ENCODE measurements at places on chromosomes 5 and 9.

DNA sequence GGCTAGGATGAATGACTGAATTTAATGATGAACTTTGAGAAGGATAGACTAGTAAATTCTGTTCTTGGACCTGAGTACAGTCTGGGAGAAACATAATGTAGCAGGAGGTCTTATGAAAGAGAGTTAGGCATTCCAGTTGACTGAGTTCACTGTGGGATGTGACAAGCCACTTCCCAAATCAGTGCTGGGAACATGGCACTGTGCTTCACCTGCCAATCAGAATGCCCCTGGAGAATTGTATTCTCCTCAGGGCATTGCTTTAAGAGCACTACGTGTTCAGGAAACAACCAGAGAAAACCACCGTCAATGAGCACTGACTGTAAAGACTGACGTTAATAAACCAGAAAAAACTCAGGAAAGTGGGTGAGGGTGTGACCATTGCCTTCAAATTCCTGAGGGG is 1.2 kb downstream of the CCDC107 start:
- DNase-seq = no peak

GRCh38 chr9:117355542-117355941 is 59.3 kb downstream of the ASTN2 start:
- DNase-seq = no peak

DNA sequence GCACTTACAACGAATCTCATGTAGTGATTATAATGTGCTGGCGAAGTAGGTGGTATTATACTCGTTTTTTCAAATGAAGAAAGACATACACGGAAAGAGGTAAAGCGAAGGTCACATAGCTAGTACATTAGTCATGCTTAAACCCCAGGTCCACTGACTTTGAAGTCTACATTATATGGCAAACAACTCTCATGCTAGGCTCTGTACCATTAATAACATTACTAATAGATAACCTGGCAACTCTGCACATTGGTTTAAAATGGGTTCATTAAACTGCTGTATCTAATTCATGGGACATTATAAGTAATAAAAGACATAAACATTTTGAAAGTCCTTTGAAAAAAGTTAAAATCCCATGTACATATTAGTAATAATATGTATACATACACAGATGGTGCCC is 21.2 kb downstream of the FYB1 start:
- no peak for DNase-seq

DNA sequence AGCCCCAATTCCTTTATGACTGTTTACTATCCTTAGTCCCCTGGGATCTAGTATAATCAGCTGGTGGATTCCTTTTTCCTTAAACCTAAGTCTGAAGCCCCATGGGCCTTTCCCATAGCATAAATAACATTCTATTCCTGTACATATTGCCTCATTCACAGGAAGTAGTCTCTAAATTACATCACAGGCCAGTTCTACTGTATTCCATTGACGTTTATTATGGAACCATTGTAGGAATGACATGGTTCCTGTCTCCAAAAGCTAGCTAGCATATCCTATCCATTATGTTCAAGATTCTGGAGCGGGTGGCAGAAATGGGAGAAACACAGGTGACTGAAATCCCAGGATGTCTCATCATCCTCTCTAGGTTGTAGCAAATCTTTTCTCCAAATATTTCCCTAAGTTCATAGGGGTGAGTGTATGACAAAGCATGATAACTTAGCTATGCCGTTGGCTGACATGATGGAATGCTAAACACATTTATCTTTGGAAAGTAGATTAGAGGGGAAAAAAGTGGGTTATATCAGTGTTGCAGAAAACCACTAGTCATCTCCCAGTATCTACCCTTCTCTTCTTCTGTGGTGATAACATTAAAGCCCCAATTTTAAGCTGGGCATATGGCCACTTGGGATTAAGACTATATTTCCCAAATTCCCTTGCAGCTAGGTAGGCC is 140.1 kb downstream of the FGF1 start:
- DNase-seq = no peak

DNA sequence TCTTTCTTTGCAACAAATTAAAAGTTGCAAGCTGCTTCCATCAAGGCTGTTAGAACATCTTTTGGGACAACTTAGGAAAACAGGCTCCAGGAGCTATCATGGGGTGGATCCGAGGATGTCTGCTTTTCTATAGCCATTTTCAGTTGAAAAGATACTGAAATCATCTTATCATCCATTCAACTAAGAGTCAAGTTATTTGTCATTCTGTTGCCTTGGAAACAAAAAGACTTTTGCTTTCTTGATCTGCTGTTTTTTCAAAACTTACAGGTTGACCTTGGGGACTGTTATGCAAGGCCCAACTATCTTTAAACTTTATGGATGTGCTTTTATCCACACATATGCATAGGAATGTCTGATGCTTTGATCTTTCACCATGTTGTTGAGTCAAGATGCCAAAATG is 545.3 kb upstream of the DAP start:
- no peak for DNase-seq

All from activated naive CD8-positive, alpha-beta T cell treated with anti-CD3 and anti-CD28 coated beads, Interleukin-2, amount 10 ng/mL, durations not matched to agents 7 days and 5 days (primary cell).